ENCODE measurements at places on chromosomes 13 and 19. TPM values are rescaled to one million over a fixed set of nuclear protein-coding genes. Genes with fewer than 3 reads are reported as not detected.
A peak's percentile ranks its signal among the peaks of the same experiment; 100 is the strongest.

VSTM1 gene
- total RNA-seq, result not detected

MAG gene
- total RNA-seq, result not detected

CARM1 gene
- total RNA-seq, result 18.6 TPM

DNA sequence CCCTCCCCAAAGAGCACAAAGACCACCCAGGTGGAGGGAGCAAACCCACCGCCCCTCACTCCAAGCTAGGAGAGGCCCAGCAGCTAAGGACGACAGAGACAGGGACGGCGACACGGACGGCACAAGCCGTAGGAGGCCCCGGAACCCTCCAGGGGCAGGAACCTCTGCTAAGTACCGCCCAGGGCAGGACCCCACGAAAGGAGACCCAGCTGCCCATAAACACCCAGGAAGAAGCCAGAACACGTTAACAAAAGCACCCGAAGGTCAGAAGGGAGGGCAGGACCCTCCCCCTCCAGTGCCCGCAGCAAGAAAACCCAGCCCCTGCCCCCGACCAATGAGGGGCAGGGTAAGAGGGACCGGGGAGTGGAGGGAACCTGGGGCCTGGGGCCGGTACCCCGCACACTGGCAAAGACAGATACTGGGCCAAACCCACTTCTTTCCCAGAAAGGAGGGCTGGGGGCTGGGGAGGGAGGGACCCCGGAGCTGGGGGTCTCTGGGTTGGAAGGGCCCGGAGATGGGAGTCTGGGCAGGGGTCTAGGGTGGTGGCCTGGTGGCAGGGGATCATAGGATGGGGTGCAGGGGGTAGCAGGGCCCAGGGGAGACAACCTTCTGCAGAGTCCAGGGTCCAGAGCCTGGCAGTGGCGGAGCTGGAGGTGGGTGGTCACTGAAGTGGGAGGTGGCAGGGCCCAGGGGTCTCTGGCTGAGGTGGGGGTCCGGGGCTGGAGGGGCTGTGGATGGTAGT lies 2.4 kb downstream of the BTBD2 start:
- no peak for DNase-seq

GRCh38 chr19:813219-814151 lies 8.3 kb downstream of the PLPPR3 start:
- no peak for DNase-seq

- no peak for DNase-seq
Observed at GRCh38 chr13:44363631-44364344, 9.8 kb upstream of the SERP2 start.

DNA sequence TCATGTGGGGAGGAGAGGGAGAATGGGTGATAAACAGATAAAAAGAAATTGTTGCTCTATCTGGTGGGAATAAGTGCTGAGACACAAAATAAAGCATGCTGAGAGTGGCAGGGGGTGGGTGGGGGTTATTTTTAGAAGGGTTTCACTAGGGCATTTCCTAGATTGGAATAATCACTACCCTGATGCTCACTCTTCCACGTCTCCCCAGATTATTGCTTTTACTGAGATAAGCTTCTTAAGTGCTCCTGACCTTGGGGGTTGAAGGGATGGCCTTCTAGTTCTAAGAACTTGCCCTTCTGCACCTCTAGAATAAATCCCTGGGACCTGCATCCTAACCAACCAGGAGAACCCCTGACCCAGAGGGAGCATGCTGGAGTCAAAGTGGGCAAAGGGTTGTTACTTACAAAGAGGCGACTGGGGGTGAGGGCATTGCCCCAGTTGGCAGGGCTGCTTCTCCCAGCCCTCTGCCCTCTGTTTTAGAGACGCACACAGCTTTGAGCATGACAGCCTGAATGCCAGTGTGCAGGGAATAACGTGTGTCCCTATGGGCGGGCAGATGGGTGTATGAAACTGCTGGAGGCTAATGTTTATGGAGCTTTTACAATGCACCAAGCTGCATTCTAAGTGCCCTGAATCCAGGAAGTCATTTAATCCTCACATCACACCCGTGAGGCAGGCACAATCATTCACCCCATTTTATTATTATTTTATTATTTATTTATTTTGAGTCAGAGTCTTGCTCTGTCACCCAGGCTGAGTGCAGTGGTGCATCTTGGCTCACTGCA lies 743 bp downstream of the RDH8 start:
- DNase-seq, result no peak

- peak; percentile 68 for DNase-seq
Observed at GRCh38 chr13:98133946-98134345, 8.9 kb upstream of the FARP1 start.

- DNase-seq, result no peak
Observed at GRCh38 chr13:42753697-42754096, 27.7 kb upstream of the FAM216B start.

GRCh38 chr19:16698914-16699313 lies 20.7 kb upstream of the NWD1 start:
- DNase-seq, result no peak

DNA sequence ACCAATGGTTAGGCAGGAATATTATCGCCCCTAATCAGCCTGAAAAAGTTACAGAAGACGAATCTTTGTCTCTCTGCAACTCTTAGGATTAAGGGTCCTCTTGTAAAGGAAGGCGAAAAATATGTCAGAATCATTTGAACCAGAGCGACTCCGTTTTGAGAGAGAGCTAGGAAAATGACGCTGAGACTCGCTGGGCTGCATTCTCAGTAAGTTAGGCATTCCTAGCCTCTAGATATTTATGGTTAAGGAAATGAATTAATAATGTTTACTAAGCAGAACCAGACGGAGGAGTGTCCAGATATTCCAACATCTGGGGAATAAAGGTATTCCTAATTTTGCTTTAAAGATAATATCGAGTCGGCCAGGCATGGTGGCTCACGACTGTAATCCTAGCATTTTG lies 755 bp upstream of the ZNF726 start:
- no peak for DNase-seq

DNA sequence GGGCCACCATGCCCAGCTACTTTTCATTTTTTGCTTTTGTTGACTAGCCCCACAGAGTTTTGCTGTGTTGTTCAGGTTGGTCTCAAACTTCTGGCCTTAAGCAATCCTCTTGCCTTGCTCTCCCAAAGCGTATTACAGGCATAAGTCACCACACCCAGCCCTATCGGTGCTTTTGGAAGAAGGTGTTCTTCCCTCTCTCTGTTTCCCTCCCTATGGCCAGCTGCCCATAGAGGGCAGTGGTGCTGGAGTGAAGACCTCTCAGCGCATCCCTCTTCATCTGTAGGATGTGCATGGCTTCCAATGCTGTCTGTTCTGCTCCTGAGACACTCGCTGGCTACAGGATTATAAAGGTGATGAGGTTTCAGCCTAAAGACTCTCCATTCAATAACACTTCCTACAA lies 1.3 kb upstream of the CD22 start:
- DNase-seq, result no peak

DNA sequence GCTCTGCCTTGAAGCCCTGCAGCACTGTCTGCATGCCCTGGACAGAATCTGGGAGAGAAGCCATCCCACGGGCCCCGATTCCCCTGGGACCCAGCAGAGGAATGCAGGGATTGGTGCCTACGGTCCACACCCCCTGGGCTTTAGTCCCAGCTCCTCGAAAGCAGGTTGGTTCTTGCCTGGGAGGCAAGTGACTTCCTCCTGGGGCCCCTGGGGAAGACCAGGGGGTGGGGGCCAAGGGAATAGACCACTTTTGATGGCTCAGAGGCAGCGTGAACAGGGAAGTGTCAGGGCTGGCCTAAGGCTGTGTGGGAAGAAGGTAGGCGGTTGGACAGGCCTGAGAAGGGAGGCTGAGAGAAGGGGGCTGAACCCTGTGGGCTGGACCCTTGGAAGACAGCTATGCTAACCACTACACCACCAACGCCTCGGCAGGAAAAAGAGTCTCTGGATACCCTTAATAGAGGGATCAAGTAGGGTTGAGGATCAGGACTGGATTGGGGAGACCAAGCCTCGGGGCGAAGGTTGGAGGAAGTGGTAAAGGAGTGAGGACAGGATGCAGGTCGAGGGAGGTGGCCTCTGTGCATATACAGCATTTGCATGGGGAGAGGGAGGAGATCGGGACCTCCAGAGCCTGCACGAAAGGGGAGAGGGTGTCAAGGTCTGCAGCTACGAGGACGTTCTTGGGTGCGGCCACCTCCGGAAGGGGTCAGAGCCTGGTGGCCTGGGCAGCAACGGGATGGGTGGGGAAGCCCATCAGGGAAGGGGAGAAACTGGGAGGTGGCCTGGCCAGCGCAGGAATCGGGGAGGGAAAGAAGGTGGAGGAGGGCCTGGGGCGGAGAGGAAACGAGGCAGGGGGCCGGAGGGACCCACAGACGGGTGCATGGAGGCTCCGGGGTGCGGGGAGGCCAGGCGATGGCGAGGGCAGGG lies 709 bp downstream of the DPP9 start:
- DNase-seq, result no peak

DNA sequence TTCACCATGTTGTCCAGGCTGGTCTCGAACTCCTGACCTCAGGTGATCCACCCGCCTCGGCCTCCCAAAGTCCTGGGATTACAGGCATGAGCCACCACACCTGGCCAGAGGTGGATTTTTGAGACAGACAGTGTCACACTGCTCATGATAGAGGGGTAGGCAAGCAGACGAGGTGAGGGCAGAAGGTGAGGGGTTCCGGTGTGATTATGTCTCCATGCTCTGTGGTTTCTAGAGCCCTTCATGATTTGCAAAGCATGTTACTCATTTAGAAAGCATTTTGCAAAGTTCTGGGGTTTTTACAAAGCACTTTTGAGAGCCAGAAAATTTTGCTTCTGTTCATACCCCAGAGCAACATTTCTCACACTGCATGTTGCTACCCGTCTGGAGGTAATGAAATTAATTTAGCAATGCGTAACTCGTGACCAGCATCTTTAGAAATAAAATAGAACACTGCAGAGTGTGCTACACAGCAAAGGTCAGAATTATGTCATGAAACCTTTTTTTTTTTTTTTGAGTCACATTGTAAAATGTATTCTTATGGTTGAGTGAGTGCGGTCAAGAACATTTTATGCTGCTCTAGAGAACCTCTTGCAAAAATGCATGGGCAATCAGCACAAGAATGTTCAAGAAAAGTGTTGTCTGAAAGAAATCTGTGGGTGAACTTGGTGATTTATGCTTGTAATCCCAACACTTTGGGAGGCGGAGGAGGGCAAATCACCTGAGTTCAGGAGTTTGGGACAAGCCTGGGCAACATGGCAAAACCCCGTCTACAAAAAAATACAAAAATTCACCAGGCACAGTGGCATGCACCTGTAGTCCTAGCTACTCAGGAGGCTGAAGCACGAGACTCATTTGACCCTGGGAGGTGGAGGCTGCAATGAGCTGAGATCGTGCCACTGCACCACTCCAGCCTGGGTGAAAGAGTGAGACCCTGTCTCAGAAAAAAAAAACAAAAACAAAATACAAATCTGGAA lies 58.0 kb downstream of the MAP4K1 start:
- peak; percentile 78 for DNase-seq

- no peak for DNase-seq
Observed at GRCh38 chr19:35714601-35715354, 3.0 kb upstream of the KMT2B start.

DNA sequence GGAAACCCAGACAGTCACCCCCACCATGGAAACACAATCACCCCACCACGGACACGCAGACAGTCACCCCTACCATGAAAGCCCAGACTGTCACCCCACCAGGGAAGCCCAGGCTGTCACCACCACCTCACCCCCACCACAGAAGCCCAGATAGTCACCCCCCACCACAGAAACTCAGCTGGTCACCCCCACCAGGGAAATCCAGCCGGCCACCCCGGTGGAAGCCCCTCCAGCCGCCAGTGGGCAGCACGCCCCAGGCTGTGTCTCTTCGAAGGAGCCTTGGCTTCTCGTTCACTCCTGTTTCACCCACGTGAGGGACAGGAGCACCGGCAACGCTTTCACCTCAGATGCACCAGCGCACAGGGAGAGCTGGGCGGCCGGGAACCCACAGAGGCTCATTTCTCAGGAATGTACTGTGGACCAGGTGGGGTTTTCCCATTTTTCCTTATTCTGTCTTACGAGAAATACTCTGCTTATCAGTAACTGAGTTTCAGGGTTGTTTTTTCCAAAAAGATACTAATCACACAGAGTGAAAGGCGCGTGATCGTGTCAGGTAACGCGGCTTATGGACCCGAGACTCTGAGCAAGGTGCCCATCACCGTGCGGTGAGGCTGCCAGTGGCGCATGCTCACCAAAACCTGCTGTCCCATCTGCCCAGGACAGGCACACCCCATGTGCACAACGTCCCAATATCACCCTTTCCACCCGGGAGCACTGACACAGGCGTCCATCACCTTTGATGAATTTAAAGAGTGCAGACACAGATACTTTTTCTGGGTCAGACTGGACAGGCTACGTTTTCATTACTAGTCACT lies 28.0 kb downstream of the CARS2 start:
- no peak for DNase-seq

GRCh38 chr13:97262058-97262457 lies 39.9 kb downstream of the MBNL2 start:
- no peak for DNase-seq

DNA sequence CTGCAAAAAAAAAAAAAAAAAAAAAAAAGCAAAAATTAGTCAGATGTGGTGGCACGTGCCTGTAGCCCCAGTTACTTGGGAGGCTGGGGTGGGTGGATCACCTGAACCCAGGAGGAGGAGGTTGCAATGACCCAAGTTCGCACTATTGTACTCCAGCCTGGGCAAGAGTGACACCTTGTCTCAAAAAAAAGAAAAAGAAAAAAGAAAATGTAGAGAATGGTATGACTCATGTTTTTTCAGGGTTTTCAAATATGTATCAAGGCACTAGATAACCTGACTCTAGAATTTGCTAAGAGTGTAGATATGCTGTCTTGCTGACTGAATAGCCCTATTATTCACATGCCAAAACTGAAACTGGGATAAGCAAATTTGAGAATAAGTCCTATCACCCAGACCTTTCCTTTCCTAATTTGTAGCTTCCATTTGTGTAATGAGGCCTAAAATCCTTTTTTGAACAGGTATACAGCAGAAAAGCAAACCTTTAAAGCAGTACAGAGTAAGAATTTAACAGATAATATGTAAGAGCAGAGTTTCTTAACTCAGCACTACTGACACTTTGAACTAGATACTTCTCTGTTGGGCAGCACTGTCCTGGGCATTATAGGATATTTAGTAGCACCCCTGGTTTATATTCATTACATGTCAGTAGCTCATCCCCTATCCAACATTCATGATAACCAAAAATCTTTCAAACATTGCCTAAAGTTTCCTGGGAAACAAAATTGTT lies 108.6 kb downstream of the ELF1 start:
- DNase-seq, result no peak

- no peak for DNase-seq
Observed at GRCh38 chr19:53915000-53915399, 5.9 kb downstream of the CACNG7 start.

GRCh38 chr19:55312621-55313512 lies 12.3 kb downstream of the TMEM150B start:
- no peak for DNase-seq
